ENCODE measurements at places on chromosomes 16 and 17.

DNA sequence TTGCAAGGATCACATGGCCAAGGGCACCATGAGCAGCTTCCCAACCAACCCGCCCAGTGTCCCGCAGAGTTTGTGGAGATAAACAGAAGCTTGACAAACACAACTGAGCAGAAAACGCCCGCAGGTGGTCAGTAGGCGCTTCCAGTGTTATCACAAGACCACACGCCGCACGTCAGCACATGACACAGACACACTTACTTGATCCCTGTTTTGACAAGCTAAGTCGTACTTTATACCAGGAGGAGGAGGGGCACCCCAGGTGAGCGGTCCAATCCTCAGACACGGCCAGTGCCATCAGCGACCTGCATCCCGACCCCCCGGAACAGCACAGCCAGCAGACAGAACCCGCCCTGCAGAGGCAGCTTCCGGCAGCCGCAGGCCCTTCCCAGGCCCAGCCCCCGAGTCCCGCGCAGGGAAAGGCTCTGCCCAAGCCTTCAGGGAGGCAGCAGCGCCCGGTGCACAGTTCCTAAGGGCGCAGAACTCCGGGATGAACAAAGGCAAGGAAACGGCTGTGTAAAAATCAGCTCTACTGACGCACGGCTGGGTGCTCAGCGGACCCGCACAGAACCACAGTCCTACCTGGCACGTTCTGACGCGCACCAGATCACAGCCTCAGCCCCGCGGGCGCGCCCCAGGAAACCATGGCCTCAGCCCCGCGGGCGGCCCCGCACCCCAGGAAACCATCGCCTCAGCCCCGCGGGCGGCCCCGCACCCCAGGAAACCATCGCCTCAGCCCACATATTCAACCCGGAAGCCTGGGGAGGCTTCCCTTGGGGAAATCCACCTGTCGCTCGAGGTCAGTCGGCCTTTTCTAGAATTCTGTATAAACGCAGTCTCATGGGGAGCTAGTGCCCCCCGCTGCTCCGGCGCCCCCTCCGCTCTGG lies 27.8 kb downstream of the AXIN1 start:
- peak; percentile 48 for DNase-seq

DNA sequence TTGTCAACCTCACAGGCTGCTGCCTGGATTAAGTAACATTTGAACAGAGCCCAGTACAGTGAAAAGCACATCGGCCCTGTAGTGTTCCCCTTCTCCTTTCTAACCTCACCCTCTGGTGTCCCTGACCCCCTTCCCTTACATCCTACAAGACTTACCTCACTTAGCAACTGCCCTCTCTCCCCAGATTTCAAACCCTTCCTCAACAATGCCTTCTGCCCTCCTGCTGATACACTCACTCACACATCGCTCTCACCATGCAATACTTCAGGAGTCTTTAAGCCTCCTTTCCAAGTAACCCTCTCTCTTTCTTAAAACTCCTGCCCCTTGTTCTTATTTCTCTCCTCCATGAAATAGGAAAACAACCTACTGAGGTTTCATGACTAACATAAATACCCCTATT lies 17.8 kb downstream of the ZZEF1 start:
- DNase-seq, result no peak

DNA sequence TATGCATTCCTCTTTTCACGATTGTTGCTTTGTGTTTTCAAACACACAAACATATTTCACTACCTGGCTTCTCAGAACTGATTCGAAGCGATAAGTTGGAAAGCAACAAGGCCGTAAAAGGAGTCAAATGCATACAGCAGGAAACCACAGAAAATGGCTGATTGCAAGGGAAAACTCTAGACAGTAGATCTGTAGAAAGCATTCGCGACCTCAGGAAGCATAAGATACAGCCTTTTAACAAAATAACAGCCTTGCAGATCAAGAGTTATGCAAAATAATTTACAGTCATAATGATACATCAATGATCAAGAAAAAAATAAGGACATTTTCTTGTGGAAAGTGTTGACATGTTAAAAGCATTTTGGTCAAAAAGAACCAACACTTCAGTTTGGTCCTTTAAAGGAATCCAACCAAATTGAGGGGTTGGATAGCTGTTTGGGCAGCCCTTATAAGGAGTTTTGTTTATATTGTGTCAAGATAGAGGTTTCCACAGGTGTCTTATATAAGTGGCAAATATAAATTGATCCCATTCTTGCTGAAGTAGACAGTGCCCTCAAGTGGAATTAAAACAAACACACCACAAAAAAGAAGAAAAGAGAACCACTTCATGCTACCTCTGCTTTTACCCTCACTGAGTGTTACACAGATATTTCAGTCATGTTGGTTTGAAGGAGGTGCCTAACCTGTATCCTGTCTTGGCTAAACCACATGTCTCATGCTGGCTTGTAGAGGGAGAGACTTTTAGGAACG lies 5.5 kb downstream of the CYLD start:
- no peak for DNase-seq

GRCh38 chr17:80544655-80545498 lies at the start of gene RPTOR:
Gene RPTOR (plus strand): TSS chr17:80544838. CDS start chr17:80545630, 792 bp downstream.
- peak; percentile 80 for DNase-seq

DNA sequence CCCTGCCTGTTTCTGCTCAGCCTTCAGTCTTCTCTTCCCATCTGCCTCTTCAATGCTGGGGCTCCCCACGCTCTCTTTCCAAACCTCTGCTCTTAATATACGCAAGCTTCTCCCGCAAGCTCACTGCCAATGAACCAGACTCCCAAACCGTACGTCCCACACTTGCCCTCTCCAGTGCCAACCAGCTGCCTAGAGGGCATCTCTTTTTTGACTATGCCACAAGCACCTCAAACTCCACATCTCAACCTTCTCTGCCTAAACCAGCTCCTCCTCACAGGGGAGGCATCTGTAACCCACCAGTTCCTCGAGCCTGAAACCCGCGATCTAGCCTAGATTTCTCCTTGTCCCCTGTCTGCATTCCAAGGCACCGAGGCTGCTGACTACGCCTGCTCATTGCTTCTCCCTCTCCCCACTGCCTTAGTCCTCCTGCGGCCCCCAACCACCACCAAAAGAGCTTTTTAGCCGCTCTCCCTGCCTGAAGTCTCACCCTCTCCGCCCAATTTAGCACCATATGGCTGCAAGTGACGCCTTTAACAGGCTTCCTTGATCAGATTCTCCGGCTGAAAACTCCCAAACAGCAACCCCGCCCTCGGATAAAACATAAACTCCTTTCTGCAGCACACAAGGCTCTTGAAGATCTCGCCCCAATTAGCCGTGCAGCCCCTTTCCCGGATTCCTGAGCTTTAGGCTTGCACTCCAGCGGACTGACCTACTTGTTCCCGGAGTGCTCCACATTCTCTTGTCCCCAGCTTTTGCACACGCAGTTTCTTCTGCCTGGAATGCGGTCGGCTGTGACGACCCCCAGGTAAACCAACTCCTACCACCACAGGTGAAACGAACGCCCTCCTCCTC lies 1.5 kb downstream of the GGA2 start:
- DNase-seq, result no peak

- no peak for DNase-seq
Measured at GRCh38 chr16:12539185-12539929, 264.3 kb downstream of the CPPED1 start.

GRCh38 chr17:59513934-59514841 lies 51.2 kb upstream of the DHX40 start:
- DNase-seq, result no peak

GRCh38 chr17:53719229-53719628 lies 103.5 kb upstream of the KIF2B start:
- no peak for DNase-seq

DNA sequence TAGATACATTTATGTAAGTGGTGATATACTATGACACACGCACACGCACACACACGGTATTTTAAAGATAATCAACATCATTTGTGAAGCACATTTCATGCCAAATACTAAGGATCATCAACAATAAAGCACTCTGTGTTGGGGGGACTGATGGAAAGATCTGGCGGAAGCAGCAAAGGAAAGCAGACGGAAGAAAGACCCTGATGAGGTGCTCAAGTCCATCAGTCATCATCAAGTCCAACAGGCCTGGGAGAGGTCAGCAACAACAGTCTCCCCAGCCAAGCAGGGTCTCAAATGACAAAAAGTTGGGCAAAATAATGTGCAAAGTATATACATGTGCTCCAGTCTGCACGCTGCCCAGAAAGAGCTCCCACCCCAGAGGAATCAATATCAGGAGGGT lies 55.5 kb downstream of the HIC1 start:
- no peak for DNase-seq

DNA sequence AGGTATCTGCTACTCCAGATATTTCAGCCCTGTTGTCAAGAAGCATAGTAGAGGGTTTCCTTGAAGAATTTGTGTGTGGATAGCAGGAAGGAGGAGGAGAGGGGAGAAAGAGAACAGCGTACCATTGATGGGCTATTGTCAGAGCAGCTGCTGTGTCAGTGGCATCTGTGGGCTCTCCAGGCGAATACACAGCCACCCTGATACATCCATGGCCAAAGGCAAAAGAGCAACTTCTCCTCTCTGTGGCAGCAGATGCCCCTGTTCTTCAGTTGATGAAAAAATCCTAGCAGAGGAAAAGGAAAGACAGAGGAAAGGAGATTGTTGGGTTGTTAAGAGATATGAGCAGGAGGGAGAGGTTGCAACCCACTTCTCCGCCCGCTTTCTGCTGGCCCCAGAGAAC lies 12.2 kb upstream of the KCNJ2 start:
- DNase-seq, result no peak

DNA sequence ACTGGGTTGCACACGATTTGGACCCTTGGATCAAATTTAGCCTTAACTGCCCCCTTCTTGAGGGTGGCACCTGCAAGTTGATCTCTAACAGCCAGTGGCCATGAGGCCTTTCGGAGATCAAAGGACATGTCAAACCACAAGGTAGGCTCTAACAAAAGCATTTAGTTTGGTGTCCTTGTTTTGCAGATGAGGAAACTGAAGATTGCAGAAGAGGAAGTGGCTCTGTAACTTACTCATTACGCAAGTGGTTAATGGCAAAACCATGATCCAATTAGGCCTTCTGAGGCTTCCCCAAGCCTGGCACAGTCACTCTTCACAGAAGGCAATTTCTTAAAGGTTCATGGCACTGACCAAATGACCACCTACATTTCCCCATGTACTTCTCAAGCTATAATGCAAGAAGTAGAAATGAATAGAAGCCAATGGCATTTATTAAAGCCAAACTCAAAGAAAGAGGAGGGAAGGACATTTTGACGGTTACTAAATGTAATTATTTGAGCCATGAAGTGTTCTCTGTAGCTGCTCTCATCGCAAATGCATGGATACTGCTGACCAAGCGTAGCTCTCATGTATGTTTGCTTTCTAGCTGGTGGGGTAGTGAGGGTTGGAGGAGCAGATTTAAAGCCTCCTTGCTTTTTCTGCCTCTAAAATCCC lies 32.8 kb upstream of the ABCC12 start:
- DNase-seq, result no peak

- no peak for DNase-seq
Measured at GRCh38 chr17:33171931-33172330, 121.2 kb downstream of the ASIC2 start.

GRCh38 chr16:54268340-54268739 lies 18.2 kb downstream of the IRX3 start:
- no peak for DNase-seq

GRCh38 chr17:9255833-9256232 lies 234.5 kb downstream of the NTN1 start:
- DNase-seq, result no peak

DNA sequence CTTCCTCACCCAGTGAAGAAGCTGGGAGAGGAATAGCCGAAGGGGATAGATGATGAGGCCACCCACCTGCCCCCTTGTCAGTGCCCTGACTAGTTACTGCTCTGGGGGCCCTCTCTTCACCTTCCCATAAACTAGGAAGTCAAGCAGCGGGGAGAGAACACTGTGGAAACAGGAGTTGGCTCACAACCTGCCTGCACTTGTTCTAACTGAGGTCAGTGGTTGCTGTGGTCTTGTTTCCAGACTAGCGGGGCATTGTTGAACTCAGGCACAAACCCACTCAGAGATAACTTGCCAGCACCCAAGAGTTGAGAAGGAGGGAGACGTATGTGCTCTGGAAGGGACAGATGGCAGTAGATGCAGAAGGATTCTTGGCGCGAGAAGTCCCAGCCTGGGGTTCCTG lies 48.6 kb upstream of the DDX52 start:
- DNase-seq, result no peak

- DNase-seq, result no peak
Measured at GRCh38 chr16:66103211-66103610, 263.3 kb upstream of the CDH5 start.

- DNase-seq, result no peak
Measured at GRCh38 chr16:5446623-5447240, 349.1 kb upstream of the EEF2KMT start.

All from stimulated activated CD8-positive, alpha-beta memory T cell treated with anti-CD3 and anti-CD28 coated beads, Interleukin-12 subunit alpha, Interleukin-12 subunit beta, amount 100 ng/mL, for 4 hours (primary cell).